NCI-H526 treated with DMSO at 0.1 percent for 48 hours (cell line): ENCODE measurements at places on chromosomes 11 and 22.

- no peak for DNase-seq
Measured at GRCh38 chr22:49331878-49332277, 495.8 kb downstream of the BRD1 start.

DNA sequence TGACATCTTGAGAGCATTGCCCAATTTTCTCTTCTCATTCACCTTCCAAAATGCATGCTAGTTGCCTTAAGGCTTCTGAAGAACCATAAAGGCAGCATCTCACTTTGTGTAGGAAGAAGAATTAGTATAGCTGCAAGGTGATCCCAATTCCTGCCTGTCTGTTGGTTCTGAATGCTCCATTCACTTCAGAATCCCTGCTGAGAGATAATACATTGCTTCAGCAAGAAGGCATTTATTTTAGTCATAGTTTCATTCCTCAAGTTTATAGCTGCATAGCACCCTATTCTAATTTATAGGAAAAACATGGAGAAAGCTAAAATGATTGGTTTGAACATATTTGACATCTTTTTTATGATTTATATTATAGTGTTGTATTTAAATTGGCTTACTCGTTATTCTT lies 181.3 kb downstream of the METTL15 start:
- DNase-seq = no peak

DNA sequence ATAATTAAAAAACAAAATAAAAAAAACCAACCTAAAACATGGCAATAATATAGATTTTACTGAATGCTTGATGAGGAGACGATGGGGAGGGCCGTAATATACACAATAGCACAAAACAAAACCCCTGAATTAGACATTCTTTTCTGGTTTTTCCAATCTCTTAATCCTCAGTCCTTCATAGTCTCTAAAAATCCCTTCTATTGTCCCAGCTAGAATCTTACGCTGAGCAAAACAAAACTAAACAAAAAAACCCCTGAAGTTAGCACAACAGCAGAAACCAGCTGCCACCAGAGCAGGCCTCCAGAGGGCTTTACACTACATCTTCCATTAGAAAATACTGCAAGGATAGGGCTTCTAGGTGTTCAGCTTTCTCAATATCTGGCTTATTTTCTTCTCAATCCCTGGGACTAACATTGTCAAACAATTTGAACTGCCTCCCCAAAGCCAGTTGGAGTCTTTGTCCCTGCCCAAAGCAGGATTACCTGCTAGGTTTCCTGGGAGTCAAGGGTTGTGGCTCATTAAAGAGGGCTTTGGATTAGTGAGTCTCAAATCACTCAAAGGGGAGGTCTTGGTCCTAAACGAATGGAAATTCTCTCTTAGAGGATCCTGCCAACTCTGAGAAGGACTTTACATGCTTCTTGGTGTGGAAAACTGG lies 2.1 kb upstream of the RNF26 start:
- DNase-seq = no peak

DNA sequence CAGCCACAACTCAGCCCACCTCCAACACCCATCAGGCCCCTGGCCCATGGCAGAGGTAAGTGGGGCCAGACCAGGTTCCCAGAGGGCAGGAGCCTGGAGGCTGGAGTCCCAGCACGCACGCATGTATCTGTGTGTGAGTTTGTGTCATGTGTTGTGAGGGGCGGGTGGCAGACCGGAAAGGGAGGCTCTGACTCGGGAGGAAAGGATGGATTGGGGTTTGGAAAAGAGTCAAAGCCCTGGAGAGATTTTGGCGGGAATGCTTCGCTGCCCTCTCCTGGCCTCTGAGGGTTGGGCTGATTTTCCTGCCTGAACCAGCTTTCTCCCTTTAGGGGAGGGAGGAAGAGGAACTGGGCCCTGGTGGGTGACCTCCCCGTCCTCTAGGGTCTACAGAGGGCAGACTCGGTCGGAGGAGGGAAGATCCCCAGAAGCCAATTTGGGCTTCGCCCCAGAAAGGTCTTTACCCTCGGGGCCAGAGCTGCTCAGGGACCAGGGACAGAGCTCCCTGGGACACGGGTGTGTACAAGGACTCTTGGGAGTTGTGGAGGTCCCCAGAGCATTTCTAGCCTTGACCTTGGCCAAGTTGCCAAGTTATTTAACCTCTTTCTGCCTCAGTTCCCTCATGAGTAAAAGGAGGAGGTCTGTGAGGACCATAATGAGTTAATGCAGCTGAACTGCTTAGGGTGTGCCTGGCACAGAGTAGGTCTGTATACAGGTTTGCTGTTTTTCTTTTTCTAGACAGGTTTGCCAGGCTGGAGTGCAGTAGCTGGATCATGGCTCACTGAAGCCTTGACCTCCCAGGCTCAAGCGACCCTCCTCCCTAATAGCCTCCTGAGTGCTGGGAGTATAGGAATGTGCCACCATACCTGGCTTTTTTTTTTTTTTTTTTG lies 6.9 kb downstream of the C11orf68 start:
- DNase-seq = no peak

DNA sequence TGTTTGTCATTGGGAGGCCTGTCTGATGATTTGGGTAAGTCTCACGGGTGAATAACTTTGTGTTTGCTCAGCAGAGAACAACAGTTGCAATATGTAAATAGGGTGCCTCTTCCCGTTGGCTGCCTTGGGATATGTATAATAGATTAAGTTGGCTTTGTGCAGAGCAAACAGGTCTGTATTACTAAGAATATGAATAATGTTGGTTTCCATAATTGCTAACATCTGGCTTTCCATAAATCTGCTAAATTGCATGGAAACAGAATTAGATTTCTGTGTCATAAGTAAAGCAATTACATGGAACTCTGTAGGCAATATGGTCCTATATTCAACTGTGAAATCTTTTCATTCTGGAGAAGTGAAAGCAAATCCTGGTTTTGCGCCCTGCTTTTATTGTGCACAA lies 636.0 kb upstream of the ANO5 start:
- peak; percentile 99 for DNase-seq

GRCh38 chr11:86211619-86212018 lies 32.9 kb upstream of the EED start:
- DNase-seq = no peak

DNA sequence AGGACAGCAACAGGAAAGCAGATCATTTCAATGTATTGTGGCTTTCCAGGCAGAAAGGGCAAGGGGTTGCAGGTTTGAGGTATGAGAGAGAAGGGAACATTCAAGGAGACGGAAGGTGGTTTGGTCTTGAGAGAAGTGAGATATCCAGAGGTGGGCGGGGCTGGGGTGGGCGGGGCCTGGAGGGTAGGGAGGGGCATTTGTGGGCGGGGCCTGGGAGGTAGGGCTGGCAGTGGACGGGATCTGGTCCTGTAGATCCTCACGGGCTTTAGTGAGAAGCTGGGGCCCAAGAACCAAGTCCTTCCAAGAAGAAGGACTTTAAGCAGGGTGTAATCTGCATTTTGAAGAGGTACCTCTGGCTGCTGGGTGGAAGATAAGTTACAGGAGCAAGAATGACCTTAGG lies 199.2 kb downstream of the MN1 start:
- no peak for DNase-seq

GRCh38 chr11:125441648-125442410 lies 54.2 kb downstream of the FEZ1 start:
- peak; percentile 99 for DNase-seq

DNA sequence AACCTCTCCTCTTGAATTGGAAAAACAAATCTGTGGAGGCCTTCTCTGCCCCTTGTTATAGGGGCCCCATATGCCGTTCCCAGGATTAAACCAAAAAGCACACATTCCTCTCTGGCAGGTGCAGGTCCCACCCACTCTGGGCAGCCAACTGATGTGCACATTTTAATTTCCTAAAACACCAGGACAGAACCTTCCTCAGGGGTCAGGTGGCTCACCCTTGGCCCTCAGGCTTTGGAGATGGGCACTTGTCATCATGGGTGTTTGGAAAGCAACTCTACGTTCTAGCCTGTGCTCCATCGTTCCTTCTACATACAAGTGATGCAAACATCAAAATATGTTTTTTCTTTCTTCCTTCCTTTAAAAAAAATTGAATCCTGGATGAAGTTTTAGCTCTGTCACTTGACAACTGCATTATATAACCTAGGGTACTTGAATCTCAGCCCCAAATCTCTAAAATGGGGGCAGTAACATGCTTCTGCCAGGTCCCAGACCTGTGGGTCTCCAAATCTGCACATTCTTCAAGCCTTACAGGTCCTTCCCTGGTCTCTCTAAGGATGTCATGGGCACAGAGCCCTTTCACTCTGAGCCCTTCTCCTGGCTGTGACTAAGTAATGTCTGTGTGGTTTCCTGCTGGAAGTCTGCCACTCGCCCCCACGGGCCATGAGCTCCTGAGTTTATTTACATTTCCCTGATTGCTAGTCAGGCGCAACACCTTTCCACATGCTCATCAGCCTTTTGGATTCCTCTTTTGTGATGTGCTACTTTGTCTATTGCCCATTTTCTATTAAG lies 43.8 kb downstream of the KCNQ1OT1 start:
- peak; percentile 10 for DNase-seq

- no peak for DNase-seq
Measured at GRCh38 chr11:9839550-9839949, 175.7 kb downstream of the SWAP70 start.

GRCh38 chr11:14320020-14320419 lies 39.0 kb downstream of the RRAS2 start:
- DNase-seq = no peak

DNA sequence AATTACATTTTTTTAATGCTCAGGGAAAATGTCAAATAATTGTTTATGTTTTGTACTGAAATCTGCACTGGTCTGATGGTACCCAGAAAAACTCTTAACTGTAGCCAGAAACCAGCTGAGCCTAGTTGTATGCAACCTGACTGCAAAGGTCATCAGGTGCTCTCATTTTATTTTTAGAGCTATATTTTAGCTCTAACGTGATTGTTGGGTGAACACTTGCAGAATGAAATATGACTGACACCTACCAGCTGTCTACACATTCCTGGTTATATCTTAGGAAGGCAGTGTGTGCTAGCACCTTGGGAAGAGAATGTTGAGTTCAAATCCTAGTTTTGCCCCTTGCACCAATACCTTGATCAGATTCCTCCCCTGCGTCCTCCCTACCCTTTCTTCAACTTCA lies 23.6 kb downstream of the PTPRJ start:
- no peak for DNase-seq

DNA sequence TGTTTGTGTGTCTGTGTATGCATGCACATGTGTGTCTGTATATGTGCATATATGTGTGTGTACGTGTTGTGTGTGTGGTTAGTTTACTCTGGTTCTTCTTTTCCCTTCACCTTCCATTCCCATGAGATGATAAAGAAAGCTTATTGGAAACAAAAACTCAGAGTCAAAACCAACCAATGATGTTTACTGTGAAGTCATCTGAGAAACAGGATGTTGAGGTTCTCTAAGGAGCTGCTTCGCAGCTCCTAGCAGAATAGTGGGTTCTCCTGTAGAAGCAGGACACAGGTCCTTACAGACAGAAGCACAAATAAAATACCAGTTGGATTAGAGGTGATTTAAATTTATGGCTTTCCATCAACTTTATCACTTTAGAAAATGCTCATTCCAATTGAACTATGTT lies 256.1 kb upstream of the PLET1 start:
- no peak for DNase-seq

DNA sequence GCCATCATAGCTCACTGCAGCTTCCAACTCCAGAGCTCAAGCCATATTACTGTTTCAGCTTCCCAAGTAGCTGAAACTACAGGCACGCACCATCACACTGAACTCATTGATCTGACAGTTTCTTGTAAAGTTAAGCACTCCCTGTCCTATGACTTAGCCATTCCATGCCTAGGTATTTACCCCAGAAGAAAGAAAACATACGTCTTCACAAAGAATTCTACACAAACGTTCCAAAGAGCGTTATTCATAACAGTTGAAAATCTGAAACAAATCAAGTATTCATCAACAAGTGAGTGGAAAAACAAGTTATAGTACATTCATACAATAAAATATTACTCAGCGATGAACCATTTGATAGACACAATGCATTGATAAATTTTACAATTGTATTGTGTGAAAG lies 7.8 kb upstream of the NLRP10 start:
- no peak for DNase-seq

GRCh38 chr22:42939941-42940653 lies 74.9 kb downstream of the PACSIN2 start:
- DNase-seq = no peak

- DNase-seq = no peak
Measured at GRCh38 chr11:74476536-74476935, 9.2 kb upstream of the KCNE3 start.

DNA sequence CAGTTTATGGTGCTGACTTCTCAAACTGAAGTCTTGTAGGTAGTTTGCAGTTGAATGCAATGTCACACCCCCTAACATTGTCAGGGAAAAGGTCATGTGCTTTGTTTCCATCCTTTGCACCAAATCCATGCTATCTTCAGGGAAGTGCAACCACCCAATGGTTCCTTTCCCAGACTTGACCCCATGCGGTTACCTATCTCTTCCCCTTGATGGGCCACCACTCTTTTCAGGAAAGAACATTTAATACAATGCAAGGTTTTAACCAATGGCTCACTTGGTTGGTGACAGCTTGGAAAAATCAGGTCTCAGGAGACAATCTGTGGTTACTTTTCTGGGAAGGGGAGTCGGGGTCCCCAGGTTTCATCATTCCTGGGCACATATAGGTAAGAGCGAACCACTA lies 2.1 kb downstream of the ABTB2 start:
- no peak for DNase-seq

DNA sequence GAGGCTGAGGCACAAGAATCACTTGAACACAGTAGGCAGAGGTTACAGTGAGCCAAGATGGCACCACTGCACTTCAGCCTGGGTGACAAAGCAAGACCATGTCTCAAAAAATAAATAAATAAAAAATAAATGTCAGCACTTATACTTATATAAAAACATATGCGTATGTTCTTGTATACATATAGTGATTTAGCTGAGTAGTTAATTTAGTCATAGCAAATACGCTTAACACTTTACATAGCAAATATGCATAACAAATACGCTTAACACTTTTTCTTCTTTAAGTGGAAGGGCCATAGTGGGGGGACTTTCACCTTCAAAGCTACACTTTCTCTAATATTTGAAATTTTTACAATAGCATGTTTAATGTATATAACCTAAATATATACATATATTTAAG lies 64.0 kb upstream of the CAPRIN1 start:
- no peak for DNase-seq

GRCh38 chr11:66466225-66467033 lies at the start of gene PELI3:
TSS of gene PELI3 (plus strand) at chr11:66466905. CDS start at chr11:66468129, 1,224 bp downstream.
- peak; percentile 85 for DNase-seq

- no peak for DNase-seq
Measured at GRCh38 chr11:110454609-110455008, 24.9 kb downstream of the FDX1 start.
